ENCODE measurements at places on chromosomes 3 and 15.

DNA sequence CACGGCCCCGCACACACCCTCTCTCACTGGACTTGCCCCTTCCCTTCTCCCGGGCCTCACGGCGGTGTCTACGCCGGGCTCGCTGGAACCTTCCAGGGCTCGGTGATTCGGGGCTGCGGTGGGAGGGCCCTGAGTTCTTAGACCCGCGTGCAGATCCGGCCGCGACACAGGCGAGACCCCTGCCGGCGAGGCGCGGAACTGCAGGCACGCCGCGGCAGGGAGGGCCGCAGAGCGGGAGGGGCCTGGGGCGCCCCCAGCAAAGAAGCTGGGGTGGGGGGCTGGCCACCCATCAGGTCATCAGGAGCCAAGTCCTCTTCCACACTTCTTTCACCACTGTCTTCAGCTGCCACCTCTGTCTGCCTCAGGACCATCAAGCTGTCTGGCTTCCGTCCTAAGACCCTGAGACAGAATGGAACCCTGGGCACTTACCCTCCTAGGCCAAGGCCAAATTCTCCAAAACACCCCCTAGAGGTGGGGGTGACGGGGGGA lies 164.5 kb downstream of the XXYLT1 start:
- DNase-seq, result no peak

- no peak for DNase-seq
Measured at GRCh38 chr15:99732751-99733267, 428 bp downstream of the LYSMD4 start.

- DNase-seq, result no peak
Measured at GRCh38 chr3:130941793-130942192, 47.9 kb downstream of the ATP2C1 start.

GRCh38 chr3:54176106-54176505 lies 53.8 kb downstream of the CACNA2D3 start:
- no peak for DNase-seq

GRCh38 chr3:132232231-132232792 lies 84.9 kb upstream of the ACP3 start:
- no peak for DNase-seq

GRCh38 chr3:51642462-51642861 lies 28.6 kb upstream of the TEX264 start:
- DNase-seq, result no peak

All from Jurkat, Clone E6-1 (cell line).